ENCODE measurements at places on chromosomes 12 and 14.
A peak's percentile ranks its signal among the peaks of the same experiment; 100 is the strongest.

GRCh38 chr12:62763861-62764645 is 170.9 kb downstream of the PPM1H start:
- no peak for DNase-seq

DNA sequence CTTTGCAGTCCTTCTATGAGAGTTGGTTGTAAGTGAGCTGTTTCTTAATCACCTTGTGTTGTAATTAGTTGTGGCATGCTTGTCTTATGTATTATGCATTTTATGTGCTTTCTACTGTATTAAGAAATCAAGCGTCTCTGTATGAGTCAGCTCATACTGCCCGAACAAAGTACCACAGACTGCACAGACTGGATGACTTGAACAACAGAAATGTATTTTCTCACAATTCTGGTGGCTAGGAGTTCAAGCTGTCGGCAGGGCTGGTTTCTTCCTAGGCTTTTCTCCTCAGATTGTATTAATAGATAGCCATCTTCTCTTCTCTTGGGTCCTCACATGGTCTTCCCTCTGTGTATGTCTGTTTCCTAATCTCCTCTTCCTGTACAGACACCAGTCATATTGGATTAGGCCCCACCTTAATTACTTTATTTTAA is 77.7 kb downstream of the FLRT2 start:
- DNase-seq, result no peak

GRCh38 chr14:106831322-106831720 is 1304.9 kb downstream of the TMEM121 start:
- no peak for DNase-seq

DNA sequence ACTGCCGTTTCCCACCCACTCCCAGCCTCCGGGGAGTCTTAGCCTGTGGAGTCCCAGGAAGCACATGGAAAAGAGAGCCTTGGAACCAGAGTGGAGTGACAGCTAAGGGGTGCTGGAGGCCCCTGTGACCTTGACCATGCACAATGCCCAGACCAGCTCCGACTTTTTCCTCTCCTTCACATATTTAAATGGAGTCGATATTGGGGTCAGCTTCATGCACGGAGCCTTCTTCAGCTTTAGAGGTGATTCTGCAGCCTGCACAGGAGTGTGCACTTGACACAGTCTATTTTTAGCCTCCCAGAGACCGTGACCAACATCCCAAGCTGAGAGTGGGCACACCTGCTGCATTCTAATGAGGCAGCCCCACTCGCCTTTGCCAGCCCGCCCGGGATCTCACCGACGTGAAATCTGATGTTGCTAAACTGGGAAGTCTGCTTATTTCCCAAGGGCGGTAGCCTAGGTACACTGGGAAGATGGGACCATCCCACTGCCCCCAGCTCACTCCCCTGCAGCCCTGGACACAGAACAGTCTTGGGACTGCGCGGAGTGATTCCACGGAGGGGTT is 47.5 kb downstream of the PRMT8 start:
- peak; percentile 25 for DNase-seq

DNA sequence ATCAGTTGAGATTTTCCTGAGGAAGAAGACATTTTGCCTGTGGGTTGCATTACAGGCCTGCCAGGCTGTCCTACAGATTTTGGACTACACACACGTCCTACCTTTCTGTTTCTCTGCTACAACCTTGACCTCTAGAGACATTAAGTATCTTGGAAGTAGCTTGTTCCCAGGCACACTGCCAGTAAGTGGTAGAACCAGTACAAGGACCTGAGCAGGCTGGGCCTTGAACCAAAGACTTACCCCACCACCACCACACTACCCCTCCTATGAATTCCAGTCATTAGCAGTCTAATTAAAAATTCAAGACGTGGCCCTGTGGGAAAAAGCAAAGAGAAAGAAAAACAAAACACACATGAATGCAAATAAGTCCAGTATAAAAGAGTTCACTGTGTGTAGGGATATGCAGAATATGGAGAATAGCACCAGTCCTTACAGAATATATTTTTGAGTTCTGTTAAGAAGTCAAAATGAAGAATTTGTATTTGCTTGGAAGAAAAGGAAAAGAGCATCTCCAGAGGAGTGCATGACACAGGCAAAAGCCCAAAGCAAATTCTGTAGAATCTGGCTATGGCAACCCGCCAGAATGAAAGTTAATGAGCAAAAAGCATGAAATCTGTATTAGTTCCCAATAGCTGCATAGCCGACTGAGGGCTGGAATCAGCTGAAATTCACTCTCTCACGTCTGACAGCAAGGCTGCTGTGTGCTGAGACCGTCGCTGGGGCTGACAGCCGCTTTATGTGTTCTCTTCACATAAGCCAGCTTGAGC is 74.3 kb upstream of the ST8SIA1 start:
- no peak for DNase-seq

GRCh38 chr12:116201908-116202307 is 75.6 kb downstream of the MED13L start:
- no peak for DNase-seq

GRCh38 chr12:101857043-101857558 is 20.3 kb upstream of the DRAM1 start:
- no peak for DNase-seq

- DNase-seq, result no peak
Observed at GRCh38 chr14:81001447-81001846, 46.0 kb downstream of the TSHR start.

DNA sequence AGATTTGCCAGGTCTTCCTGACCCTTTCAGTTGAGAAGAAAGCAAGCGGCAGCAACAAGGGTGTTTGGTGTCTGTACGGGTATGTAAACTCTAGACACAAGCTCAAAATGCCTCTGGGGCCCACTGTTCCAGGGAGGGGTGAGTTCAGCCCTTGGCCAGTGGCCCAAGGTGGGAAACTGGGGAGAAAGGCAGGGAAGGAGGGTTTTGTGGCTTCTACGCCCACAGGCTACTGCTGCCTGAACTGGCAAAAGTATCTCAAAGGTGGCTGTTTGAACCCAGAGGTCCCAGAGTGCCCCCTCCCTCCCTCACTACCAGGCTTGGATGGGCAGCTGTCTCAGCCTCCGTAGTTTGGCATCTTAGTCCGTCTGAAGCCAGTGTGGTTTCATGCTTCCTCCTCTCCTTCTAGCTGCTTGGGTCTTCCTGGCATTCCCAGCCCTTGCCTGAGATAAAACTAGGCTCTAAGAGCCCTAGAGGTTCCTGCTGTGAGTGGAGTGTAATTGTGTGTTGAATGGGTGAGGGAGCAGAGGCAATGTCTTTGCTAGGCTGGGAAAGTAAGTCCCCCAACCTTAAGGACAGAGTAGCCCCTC is 5.5 kb downstream of the HOXC5 start:
- DNase-seq, result no peak

DNA sequence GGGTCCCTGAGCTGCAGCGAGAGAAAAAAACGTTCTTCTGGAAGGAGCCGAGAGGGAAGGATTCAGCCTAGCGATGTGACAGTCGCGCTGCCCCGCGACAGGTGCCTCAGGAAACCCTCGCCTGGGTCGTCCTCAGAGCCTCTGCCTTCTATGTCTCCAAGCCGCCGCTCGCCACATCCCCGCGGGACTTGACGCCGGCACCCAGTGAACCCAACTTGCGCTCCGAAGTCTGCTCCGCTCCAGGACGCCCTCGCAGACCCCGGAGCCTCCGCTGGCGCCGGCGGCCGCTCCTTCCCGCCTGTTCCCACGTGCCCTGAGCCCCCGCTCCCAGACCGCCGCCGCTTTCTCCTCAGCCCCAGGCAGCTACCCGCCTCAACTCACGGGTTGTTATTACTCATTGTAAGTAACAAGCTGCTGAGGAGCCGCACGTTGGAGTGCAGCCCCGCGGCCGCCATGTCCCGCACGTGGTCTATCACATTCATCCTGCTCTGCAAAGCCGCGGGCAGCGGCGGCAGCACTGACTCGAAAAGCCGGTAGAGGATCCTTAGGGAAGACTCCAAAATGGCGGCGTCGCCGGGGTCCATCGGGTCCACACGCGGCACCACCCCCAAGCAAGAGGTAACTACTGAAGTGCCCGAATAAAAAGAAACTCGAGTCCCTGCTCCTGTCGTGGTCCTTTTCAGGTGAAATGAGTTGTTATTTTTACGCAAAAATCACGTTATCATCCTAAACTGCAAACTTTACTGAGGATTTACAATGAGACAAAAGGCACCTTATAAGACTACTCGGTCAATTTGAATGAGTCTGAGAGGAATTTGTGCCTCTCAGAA is at the start of gene ANAPC7:
Gene ANAPC7 (minus strand): TSS at position 563 of the 830 bp plus-strand sequence. CDS start 81 bp downstream, at position 482.
- peak; percentile 73 for DNase-seq

DNA sequence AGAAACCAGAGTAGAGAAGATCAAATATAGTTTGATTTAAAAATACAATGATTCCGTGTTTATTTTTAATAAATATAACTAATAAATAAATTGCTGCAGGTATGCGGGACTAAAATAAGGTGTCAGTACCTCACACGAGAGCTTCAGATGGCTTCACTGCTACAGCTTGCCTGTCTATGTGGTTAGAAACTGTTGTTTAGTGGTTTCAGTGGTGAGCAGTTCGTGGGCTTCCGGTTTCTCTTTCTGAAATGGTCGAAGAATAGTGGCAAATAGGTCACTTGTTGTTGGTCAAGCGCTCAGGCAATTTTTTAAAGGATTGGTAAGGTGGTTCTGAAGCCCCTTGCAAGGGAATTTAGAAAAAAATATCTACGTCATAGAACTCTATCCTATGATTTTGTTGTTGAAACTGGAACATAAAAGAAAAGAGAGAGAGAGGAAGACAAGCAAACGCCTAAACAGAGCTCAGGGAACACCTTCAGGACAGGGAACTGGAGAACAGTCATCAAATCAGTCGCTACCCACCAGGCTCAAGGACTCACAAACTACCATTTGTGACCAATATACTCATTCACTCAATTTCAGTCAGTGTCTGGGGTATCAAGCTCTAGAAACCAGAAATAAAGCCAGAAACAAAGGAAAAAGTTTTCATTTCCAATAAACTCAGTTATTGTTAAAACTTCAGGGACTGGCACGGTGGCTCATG is 31.3 kb downstream of the GABARAPL1 start:
- DNase-seq, result no peak

DNA sequence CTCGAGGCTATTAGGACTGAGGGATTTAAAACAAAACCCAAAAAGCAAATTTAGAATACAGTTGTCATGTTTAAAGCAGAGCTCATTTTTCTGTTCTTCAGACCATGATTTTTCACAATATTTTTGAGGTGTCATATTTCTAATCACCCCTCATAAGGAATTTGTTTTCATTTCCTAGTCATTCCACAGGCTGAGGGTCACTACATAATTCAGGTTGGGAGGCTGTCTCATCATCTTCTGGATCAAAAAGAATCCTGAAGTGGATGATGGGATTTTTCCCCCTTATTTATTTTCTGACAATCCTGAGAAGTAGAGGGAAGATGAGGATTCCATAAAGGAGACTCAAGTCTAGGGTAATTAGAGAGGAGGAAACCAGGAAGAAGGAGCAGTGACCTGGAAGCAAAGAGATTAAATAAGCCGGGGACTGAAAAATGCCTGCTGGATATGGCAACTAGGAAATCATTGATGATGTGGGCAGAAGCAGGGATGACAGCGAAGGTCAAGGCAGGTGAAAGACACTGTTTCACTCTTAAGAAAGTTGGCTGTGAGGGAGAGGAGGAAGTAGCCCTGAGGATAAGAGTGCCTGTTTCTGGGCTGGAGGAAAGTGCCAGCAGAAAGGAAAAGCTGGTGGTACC is 9.0 kb upstream of the PCNX1 start:
- DNase-seq, result no peak

GRCh38 chr12:93911396-93911795 is 234.2 kb downstream of the CRADD start:
- no peak for DNase-seq

DNA sequence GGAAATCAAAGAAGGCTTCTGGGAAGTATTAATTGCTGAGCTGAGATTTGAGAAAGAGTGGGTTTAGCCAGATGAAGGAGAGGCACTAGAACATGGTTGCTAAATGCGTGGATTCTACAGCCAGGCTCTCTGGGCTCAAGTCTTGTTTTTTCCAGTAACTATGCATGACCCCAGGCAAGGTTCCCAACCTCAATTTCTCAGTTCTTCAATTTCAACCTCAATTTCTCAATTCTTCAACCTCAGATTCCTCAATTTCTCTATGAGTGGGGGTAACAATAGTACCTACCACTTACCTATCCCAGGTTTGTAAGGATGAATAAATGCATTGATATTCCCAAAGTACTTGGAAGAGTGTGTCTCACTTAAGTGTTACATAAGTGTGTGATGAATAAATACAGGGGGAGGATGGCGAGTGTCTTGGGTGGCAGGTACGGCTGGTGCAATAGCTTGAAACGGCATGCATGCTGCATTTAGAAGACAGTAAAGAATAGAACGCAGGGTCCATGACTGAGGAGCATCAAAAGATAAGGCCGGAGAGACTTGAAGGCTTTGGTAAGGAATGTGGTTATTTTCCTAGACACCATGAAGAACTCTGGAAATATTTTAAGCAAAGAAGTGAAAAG is 149.1 kb upstream of the ATP2B1 start:
- no peak for DNase-seq

GRCh38 chr12:131097202-131098177 is 143.8 kb downstream of the ADGRD1 start:
- DNase-seq, result no peak

DNA sequence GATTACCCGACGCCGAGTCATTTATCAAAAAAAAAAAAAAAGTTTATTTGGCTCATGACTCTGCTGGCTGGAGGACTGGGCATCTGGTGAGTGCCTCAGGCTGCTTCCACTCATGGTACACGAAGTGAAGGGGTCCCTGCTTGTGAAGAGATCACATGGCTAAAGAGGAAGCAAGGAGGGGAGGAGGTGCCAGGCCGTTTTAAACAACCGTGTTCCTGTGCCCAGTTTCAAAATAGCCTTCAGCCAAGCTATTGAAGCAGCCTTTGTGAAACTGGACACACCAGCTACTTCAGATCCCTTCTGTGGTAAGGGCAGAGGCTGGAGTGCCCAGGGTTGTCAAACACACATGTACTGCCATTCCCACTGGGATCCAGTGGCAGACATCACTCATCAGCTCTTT is 7.6 kb downstream of the POP5 start:
- DNase-seq, result no peak

- DNase-seq, result no peak
Observed at GRCh38 chr12:29088611-29089219, 60.4 kb upstream of the FAR2 start.

All from DMS153 (cell line).